ENCODE measurements at places on chromosomes 2 and 18.
A peak's percentile ranks its signal among the peaks of the same experiment; 100 is the strongest.

GRCh38 chr18:36454245-36454644 is 156.7 kb downstream of the FHOD3 start:
- no peak for DNase-seq

DNA sequence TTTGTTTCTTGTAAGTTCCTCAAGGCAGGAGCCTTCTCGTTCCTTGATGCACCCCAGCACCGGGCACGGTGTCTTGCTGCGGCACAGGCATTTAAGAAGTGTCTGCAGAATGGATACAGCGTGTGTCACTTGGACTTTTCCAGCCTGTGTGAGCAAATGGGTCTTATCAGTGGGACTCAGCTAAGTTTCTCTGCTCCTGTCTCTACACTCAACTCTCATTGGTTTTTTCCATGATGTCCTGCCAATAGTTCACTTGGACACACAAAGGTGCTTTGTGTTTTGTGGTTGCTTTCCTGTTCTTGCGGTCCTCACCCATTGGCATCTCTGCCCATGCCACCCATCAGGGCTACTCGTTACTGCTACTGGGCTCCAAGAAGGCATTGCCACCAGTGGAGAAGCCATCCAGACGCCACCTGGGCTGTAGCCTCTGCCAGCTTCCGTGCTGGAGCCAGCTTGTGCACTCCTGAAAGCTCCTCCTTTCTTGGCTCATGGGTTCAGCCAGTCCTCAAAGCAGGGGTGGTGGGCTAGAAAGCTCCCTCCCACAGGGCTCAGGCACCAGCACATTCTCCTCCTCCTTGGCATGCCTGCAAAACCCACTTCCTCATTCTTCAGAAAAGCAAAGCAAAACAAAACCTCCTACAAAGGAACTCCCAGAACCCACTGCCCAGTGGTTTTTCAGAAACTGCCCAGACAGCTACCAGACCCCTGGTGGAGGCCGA is 41.4 kb downstream of the IL1R2 start:
- peak; percentile 99 for DNase-seq

- peak; percentile 95 for DNase-seq
These were observed 602 bp downstream of the SNX17 start for GRCh38 chr2:27370816-27371620.

DNA sequence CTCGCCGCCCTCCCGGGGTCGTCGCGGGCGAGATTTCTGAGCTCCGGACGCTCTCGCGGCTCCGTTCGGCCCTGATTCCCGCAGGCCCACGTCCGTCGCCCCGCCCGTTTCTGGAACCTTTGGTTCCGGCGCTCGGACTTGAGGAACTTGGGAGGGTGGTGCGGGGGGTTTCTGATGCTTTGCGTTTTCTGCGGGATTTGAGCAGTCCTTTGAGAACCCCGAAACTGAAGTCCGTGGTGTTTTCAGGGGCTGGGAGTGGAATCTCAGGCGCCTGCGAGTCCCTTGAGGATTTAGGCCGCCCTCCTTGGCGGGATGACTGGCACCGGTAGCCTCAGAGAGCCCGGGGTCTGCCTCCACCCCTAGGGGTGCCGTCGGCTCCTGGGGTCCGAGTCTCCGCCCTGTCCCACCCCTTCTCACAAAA is 336 bp downstream of the THNSL2 start:
- no peak for DNase-seq

Measured in NB4 (cell line).